Umbilical cord (tissue), 2 donors: ENCODE measurements at places on chromosomes 2 and 18. TPM values are rescaled to one million over a fixed set of nuclear protein-coding genes. Genes with fewer than 3 reads are reported as not detected.
A peak's percentile ranks its signal among the peaks of the same experiment; 100 is the strongest.

Gene OR6B2
- total RNA-seq, result 1.7 TPM

Gene INHBB
- 6.3 TPM for total RNA-seq

DNA sequence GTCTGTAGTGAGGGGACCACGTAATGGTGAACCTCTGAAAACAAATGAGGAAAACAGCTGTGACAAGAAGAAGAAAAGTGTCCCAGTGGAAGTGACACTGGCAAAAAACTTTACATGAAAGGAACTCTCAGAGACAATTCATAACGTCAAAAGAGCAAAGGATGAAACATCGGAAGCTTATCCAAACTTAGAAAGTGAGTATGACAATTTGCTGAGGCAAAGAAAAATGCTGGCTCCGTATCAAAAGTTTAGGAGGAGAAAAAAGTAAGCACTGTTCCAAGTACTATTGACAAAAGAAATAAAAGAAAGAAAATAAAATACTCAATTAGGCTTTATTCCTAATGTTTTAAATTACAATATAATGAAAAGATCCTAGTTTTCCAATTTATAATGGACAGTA is 91.3 kb downstream of the NOL10 start:
- DNase-seq, result peak; percentile 19

DNA sequence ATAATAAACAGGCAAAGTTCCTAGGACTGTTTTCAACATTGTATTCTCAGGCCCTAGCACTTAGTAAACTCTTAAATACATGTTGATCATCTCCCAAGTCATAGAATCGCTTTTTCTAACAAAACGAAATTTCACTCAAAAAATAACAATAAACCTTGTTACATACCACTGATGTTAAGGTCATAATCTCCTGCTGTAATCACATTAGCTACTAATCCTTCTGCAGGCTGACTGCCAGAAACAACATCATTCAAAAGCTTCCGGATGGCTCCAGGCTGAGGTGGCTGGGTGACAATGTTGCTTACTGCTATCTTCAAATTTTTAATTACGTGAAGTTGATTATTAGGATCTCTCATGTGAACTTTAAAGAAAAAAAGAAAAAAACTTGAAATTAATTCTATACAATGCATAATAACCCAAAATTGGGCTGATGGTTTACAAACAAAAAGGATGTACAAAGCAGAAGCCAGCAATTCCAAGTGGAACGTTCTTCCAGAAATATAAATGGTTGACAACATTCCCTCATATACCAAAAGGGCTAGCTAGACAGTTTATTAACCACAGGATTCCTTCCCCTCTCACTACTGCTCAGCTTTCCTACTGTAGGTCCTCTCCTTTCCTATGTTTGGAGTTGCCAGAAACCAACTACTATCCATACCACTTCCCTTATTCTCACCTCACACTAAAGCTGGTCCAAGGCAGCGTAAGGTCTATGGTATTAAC is 11.6 kb downstream of the TRAPPC8 start:
- DNase-seq, result no peak

DNA sequence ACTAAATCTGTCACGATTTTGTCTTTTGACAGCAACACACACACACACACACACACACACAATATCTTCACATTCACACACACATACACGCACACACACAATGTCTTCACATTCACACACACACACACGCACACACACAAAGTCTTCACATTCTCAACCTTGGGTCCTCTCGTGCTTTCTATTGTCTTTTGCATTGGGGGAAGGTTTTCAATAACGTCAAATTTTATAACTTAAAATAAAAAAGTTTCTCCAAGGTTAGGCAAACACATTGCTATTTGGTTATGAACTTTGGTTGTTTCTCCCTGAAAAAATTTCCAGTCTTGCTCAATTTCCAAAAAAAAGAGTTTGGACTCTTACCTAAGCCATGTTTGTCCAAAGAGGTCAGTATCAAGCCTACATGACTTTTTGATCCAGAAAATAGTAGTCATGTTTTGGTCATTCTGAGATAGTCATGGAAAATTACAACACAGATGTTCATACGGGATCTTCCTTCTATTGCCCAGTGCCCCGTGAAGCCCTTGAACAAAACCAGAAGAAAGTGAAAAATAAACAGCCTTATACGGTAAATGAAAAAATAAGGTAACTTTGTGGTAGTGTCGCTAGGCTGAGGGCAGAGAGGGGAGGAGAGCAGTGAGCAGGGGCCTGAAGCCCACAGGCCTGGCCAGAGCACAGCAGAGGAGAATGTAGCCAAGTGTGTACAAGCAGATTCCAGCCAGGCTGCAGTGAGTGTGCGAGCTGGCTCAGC is 542.8 kb upstream of the ID2 start:
- no peak for DNase-seq

GRCh38 chr2:152418688-152419087 is 83.7 kb downstream of the FMNL2 start:
- peak; percentile 60 for DNase-seq
